ENCODE measurements at places on chromosomes 16 and 17.

DNA sequence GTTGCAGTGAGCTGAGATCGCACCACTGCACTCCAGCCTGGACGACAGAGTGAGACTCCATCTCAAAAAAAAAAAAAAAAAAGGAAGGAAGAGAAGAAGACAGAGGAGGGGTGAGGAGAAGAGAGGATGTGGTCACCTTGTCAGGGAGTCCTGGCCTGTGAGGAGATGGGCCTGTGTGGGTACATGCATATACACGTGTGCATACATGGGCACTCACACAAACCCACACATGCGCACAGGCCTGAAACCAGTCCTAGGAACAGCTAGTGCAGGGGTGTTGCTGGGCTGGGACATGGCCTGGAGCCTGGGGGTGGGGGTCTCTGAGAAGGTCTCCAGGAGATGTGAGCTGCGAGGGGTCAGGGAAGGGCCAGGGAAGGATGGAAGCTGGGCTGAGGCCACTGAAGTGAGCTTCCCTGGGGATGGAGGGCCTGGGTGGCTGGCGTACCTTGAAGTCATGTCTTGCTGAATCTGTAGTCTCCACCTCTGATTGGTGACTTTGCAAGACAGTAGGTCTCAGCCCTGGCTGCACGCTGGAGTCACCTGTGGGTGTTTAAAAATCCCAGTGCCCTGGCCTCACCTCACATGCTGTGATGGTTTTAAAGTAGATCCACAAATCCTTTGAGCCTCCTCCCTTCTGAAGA is 72.4 kb downstream of the MRM1 start:
- DNase-seq: peak; percentile 21

GRCh38 chr16:72228014-72228413 is 56.1 kb upstream of the PMFBP1 start:
- no peak for DNase-seq

DNA sequence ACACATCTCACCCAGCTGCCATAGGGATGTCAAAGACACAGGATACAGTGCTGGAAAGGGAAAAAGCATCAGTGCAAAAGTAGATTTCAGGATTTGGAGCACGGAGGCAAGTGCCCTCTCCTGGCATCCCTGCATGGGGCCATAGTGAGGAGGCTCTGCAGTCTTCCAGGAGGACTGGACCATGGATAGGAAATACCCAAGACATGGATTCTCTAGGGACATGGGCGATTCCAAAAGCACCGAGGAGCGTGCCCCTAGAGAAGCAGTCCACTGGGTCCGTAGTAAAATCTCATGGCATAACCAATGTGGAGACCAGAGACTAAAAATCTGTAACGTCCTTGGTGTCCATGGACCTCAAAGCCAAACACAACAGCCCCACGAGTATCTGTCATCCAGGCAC is 818.2 kb downstream of the KCNJ18 start:
- DNase-seq: no peak

DNA sequence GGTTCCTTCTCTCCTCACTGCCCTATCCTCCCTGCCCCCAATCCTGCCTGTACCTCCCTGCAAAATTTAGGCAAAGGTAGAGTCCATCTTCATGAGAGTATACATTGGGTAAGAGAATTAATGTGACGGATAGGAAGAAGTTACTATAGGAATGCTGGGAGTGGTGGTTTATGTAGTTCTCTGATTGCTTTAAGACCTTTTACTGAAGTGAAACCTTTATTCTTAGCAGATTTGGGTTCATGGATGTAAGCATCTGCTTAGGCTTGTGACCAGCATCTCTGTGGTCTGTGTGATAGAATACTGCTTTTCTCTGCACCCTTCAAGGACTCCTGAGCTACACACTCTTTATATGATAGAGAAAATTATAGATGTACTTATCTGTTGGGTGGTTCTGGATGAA is 127.3 kb downstream of the PRKCA start:
- DNase-seq: no peak

DNA sequence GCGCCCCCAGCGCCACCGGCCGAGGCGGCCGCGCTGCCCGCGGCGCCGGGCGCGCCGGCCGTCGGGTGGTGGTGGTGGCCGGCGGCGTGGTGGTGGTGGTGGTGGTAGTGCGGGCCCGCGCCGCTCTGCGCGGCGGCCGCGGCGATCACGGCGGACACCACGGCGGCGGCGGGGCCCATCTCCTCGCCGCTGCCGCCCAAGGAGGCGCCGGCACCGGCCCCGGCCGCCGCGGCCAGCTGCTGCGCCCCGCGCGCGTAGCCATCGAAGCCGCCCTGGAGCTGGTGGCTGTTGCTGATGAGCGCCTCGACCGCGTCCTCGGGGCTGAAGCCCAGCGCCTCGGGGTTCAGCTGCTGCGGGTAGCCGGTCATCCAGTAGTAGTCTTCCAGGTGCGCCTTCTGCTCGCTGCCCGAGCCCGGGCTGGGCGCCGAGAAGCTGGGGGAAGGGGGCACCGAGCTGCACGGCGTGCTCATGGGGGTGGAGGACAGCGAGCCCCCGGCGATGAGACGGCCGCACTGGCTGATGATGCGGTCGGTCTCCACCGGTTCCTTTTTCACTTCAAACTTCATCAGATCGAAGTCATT is 1.2 kb downstream of the MAF start:
- DNase-seq: peak; percentile 64

DNA sequence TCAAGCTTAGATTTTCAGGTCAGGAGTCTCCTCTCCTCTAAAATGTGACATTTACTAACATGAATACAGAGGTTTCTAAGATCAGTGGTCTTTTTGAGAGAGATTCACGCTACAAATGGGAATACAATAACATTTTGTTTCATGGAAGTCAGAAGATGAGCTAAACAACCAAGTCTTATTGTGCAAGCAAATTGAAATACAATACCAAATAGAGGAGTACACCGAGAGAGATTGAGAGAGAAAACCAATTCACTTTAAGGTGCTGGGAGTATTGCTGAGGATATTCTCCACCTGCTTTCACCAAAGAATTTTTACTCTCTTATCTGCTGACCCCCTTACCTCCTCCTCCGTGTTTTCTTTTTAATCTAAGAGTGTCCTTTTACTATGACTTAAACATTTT is 11.5 kb downstream of the VEZF1 start:
- no peak for DNase-seq

- no peak for DNase-seq
Measured at GRCh38 chr16:16960785-16961184, 510.0 kb downstream of the XYLT1 start.

- no peak for DNase-seq
Measured at GRCh38 chr16:80084614-80085013, 456.2 kb upstream of the DYNLRB2 start.

DNA sequence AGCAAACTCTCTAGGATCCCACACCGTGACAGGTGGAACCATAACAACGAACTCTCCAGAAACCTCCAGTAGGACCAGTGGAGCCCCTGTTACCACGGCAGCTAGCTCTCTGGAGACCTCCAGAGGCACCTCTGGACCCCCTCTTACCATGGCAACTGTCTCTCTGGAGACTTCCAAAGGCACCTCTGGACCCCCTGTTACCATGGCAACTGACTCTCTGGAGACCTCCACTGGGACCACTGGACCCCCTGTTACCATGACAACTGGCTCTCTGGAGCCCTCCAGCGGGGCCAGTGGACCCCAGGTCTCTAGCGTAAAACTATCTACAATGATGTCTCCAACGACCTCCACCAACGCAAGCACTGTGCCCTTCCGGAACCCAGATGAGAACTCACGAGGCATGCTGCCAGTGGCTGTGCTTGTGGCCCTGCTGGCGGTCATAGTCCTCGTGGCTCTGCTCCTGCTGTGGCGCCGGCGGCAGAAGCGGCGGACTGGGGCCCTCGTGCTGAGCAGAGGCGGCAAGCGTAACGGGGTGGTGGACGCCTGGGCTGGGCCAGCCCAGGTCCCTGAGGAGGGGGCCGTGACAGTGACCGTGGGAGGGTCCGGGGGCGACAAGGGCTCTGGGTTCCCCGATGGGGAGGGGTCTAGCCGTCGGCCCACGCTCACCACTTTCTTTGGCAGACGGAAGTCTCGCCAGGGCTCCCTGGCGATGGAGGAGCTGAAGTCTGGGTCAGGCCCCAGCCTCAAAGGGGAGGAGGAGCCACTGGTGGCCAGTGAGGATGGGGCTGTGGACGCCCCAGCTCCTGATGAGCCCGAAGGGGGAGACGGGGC is 1.3 kb downstream of the SPN start:
- peak; percentile 71 for DNase-seq

- DNase-seq: peak; percentile 55
Measured at GRCh38 chr17:4900231-4901107, 1.1 kb downstream of the C17orf107 start.

DNA sequence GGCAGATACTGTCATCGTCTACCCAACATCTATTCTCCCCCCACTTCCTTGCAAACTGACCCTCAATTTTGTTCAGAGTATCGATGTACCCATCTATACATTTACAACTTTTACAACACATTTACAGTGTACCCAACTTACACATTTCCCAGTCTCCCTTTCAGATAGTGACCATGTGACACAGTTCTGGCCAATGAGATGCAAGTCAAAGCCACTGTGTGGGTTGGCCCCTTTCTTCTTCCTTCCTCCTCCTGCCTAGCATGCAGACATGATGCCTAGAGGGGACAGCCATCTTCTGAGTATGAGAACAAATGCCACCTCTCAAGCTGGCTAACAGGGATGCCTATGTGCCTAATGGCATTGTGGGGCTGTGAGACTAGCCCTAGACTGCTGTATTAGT is 11.3 kb upstream of the NFAT5 start:
- DNase-seq: no peak

GRCh38 chr16:47375423-47375822 is 85.4 kb downstream of the ITFG1 start:
- no peak for DNase-seq

DNA sequence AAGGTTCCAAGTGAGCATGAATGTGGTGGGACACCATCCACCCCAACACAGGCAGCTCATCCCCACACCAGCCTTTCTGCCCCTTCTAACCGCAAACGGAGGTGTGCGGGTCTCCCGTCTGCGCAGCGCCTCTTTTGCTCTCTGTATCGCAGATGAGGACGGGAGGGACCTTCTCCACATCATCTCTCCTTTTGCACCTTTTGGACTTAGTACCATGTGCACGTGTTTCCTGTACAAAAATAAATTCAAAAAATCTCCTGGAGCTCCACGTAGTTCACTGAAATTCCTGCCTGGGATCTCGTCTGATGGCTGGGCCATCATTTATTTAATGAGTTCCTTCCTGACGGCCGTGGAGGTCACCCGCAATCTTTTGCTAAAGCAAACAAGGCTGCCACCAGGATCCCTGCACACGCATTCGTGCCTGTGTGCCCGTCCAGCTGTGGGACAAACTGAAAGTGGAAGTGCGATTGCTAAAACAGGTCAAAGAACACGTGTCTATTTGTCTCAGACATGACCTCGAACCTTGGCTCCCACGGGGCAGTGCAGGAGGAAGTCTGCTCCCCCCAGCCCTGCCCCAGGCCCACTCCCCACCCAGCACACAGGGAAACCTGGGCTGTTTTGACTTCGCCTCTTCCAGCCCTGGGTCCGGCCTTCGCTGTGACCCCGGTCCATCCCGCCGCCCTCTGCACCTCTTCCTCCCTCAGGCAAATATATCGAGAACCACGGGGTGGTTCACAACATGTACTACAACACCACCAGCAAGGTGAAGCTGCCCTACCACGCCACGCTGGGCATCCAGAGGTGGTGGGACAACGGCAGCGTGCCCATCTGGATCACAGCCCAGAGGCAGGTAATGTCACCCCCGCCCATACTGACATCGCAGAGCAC is 2.3 kb downstream of the ENPP7 start:
- DNase-seq: no peak

DNA sequence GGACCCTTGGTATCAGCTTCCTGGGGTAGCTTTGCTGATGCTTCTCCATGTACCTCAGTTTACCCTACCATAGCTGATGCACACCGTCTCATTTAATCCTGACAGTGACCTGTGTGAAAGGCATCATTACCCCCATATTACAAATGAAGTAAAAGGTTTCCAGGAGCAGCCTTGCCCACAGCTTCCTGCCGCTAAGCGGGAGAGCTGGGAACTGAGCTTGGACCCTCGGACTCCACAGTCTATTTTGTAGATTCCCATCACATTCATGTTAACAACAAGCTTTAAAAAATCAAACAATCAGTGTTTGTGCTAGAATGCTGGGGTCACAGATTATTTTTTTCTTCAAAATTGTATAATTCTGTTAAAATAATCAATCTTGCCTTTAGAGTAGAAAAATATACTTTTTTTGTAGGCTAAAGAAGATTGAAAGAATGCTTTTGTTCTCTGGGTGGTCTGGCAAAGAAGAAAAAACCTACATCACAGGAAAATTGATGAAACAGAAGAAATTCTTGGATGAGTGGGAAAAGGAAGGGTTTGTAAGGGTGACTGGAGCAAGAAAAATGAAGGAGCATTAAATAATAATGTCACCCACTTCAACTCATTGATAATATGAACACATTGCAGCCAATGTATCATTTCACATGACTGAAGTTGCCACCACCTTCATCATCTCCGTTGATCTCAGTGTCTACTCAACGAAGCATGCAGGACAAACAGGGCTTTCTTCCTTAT is 9.5 kb upstream of the USP10 start:
- no peak for DNase-seq

DNA sequence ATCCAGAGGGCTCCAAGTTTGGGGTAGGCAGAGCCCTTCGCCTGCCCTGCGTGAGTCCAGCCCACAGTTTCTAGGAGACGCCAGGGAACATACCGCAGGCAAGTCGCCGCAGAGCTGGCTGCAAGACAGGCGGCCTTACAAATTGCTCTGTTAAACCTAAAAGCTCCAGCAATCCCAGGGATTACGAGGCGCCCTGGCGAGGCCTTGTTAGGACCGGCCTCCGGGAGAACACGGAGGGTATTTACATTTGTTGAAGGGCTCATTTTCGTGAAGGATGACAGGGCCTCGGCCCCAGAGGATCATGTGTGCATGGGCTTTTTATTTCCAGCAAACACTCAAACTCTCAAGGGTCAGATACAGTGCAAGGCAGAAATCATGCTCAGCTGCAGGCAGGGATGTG is 77.6 kb upstream of the FOXF1 start:
- DNase-seq: no peak

DNA sequence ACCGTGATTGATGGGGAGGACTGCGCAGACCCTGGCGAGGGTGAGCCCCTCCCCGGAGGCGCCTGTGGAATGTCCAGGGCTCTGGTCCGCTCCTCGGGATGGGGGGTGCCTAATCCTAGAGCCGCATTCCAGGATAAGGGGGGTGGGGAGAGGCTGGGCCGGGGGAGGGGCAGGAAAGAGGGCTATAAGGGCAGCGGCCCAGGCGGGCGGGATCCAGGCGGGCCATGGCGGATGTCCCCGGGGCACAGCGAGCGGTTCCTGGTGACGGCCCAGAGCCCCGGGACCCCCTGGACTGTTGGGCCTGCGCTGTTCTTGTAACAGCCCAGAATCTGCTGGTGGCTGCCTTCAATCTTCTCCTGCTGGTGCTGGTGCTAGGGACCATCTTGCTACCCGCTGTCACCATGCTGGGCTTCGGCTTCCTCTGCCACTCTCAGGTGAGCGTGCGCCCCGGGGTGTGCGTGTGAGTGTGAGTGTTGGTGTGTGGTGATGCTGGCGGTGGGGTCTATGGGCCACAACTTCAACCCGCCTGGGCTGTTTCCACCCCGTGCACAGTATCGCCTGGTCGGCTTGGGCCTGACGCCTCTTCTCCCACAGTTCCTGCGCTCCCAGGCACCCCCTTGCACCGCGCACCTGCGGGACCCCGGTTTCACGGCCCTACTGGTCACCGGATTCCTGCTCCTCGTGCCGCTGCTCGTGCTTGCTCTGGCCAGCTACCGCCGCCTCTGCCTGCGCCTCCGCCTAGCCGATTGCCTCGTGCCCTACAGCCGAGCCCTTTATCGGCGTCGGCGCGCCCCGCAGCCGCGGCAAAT is at the start of gene TMEM88:
Gene TMEM88, plus strand, starts transcription at position 216 of the 809 bp plus-strand sequence. Its CDS starts 9 bp downstream, at position 225.
- DNase-seq: peak; percentile 27

- no peak for DNase-seq
Measured at GRCh38 chr17:38926293-38927070, 1.1 kb downstream of the LASP1NB start.
